ENCODE measurements at places on chromosomes 4 and X.

DNA sequence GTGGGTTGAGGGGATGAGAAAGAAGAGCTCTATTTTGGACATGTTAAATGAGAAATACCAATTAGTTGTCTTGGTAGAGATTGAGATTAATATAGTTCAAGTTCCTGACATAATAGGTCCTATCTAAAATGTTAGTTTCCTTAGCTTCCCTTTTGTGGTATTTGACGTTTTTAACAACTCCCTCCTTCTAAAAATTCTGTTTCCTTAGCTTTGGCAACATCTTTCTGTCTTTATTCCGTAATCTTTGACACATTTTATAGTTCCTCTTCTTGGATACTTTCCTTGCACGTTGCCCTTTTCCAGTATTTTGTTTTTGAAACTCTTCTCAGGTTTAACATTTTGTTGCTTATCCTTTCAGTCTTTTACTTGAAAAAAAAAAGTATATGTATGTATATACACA lies 36.9 kb downstream of the LAMTOR3 start:
- DNase-seq, result no peak

- DNase-seq, result no peak
Observed at GRCh38 chr4:179116011-179116410, 1673.8 kb upstream of the AGA start.

- DNase-seq, result no peak
Observed at GRCh38 chr4:172153719-172154118, 340.5 kb downstream of the GALNTL6 start.

DNA sequence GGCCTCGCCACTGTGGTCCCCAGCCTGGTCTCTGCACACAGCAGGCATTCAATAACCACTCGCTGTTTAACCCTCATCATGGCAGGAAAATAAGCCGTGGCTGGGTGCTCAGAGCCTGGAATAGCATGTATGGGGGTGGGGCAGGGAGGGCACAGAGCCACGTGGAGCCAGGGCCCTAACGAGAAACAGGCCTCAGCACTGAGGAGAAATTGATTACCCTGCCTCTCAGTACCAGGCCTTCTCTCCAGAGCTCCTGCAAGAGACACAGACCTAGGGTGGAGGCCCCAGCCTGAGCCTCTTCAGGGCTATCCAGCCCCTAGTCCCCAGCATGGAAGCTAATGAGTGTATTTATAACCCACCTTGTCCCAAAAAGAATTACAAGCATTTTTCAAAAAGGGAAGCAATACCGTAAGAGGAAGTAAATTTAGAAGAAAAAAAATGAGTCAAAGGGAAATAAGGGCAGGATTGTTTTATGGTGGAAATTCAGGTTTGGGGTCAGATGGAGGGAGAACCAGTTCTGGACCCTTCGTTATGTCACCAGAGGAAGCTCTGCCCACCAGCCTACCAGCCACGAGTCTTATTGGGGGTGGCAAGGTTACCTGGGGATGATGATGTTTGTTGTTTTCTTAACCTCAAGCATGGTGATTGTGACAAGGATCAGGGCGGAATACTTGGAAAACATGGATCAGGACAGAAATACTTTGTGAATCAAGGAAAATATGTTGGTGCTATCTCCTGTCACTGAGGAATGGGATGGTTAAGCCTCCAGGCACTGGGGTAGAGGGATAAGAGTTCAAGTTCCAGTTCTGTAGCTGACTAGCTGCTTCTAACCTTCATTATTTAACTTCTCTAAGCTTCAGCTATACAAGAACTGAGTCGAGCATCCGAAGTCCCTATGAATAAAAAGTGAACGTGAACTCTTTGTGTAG lies 101.9 kb upstream of the RBPJ start:
- DNase-seq, result no peak

DNA sequence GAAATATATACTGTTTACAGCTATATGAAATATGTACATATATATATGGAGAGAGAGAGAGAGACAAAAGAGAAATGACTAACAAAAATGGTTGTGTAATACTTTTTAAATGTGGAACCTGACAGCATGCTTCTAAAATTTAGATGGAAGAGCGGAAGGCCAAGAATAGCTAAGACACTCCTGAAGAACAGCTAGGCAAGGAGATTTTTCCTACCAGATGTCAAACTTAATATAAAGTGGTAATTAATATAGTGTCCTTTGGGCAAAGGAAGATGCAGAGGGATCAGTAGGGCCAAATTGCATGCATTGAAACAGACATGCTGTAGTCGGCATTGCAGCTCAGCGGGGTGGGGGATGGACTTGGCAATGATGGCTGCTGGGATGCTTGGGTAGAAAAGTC lies 45.2 kb downstream of the ADD1 start:
- peak; percentile 29 for DNase-seq

GRCh38 chrX:19566359-19567222 lies 51.3 kb upstream of the MAP3K15 start:
- no peak for DNase-seq

- DNase-seq, result no peak
Observed at GRCh38 chr4:6190486-6190885, 9.9 kb downstream of the JAKMIP1 start.

- no peak for DNase-seq
Observed at GRCh38 chr4:79498282-79498681, 90.3 kb upstream of the GK2 start.

DNA sequence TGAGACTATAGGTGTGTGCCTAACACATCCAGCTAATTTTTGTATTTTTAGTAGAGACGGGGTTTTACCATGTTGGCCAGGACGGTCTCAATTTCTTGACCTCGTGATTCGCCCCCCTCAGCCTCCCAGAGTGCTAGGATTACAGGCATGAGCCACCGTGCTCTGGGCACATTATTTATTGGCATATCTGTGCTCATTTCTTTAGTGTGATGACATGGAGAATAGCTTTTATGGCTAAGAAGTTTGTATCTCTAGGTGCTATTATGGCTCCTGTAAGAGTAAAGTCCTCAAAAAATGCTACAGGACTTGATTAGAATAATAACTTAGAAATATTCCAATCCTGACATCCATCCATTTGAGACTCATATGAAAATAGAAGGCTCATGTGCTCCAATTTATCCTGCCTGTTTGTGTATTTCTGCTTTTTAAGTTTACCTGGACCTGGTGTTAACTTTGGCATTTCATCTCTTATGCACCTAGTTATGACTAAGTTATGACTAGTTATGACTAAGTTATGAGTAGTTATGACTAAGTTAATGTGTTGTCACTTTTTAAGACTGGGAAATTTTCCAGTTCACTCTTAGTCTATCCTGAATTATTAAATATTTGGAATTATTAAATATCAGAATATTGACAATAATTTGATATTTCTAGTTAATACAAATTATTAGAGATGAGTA lies 36.4 kb upstream of the UNC5C start:
- no peak for DNase-seq

- no peak for DNase-seq
Observed at GRCh38 chrX:134738986-134739740, 80.9 kb upstream of the PLAC1 start.

DNA sequence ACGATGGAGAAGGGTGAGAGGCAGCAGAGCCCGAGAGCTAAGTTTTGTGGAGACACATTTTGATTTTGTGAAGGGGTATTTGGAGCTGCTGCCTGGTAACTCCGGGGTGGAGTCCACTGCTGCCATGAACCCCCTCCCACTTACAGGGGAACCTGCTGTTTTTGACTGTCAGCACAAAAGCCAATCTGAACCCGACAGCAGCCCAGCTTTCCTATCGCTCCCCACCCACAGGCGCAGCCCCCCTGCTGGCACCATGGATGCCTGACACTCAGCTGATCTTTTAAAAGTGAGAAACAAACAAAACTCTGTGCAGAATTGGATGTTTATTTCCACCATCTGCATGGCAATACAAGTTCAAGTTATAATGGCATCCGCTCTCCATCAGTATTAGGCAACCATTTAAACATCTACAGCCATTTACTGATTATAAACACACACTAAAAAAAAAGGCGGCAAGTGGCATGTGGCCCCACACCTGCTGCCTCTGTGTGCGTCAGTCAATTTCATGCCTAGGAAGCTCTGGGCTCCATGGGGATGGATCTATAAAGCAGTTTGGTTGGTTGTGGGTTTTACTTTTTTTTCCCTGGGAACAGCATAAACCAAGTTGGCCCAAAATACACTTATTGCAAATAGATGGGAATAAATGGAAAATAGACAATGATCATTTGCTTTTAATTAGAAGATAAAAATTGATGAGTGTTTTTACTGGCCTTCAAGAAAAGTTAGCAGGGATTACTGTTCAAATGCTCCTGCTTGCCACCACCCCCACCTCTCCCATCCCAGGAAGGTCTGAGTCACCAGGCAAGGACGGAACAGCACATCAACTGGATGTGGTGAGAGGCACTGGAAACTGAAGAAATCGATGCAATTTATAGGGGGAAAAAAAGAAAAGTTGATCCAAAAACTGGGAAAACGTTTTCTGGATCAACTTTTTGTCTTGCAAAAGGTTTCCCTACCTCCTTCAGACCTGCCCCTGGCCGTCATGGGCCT lies 46.0 kb downstream of the SEPSECS start:
- DNase-seq, result no peak

DNA sequence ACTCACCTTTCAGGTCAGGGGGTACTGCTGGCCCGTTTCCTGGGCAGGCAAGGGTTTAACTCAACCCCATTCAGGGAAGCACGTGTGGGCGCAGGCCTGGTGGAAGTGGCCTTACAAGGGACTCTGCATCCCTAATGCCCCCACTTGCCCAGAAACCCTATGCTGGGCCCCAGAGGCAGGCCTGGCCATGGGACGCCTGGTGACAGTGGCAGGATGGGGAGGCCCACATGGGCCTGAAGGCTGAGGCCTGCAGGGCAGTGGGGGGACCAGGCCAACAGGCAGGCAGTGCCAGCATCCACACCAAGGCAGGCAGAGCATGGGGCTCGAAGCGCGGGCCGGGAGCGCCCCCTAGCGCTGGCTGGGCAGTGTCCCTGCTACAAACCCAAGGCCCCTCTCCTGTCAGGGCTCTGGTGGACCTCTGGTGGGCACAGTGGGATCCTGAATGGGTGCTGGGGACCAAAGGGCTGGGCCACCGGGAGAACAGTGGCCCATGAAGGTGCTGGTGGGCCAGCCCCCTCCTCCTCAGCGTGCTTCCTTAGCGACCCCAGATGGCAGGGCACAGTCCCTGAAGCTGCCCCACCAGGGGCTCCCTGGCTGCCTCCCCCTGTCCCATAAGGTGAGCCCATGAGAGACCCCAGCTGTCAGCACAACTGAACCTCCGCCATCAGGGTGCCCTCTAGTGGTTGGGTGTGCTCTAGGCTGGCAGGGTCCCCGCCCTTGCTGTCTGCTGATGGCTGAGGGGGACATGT lies 16.8 kb downstream of the FGFR3 start:
- DNase-seq, result peak; percentile 25

GRCh38 chrX:72317139-72317538 lies 11.4 kb upstream of the CITED1 start:
- no peak for DNase-seq

Measured in NCI-H524 treated with DMSO at 0.1 percent for 48 hours (cell line).